Pancreas (tissue), 10 donors: ENCODE measurements at places on chromosomes 1 and 21. TPM values are rescaled to one million over a fixed set of nuclear protein-coding genes. Genes with fewer than 3 reads are reported as not detected.

Gene FCGR2B
- 1.1 TPM for polyA plus RNA-seq

Gene OR2T33
- polyA plus RNA-seq = not detected

Gene COL24A1
- 0.02 TPM for polyA plus RNA-seq

DNA sequence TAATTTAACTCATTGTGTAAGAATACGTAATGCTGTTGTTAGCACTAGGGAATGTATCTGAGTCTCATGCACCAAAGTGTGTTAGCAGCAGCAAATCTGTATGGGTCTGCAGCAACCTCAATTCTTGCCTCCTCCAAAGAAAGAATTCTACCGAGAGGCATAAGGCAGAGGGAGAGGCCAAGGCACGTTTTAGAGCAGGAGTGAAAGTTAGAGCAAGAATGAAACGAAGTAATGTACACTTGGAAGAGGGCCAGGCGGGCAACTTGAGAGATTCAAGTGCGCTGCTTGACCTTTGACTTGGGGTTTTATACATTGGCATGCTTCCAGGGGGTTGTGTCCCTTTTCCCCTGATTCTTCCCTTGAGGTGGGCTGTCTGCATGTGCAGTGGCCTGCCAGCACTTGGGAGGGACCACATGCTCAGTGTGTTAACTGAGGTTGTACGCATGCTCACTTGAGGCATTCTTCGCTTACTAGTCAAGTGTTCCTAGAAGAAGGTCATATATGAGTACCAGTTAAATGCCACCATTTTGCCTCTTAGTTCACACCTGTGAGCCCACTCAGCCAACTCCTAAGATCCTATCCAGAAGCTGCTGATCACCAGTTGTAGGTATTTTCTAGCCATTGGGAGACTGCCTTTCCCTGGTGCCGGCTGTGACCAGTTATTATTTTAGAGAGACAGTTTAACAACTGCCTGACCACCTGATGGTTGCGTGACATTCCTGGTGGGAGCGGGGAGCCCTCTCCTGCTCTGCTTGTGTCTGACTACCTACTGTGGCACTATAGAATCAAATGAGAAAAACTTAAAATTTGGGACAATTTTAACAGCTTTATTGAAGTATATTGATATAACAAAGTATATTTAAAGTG lies 2.7 kb upstream of the CNN3 start:
- H3K27ac ChIP-seq = no peak overlapping the region
- no peaks in the 10 kb centered on the region for H3K4me1 ChIP-seq
- no peaks in the 10 kb centered on the region for H3K27me3 ChIP-seq
- DNase-seq = no peak

DNA sequence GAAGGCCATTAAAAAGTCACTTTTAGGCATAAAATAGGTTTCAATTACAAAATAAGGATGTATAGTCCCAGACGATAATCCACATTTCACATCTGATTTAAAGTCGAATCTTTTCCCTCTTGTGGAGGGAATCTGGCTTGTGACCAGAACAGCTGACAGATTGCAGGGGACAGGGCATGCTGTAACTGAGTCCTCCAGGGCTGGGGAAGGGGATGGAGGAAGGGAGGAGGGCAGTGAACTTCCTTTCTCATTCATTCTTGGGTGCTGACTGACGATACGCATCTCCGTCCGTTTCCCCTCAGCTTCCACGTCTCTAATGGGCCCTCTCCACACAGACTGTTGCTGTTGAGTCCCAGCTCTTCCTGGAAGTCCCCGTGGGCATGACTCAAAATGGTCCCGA lies 108.1 kb upstream of the CSF3R start:
- DNase-seq = no peak
- H3K4me3 ChIP-seq = no peak overlapping the region
- no peaks in the 10 kb centered on the region for H3K36me3 ChIP-seq
- no peaks in the 10 kb centered on the region for H3K4me1 ChIP-seq

DNA sequence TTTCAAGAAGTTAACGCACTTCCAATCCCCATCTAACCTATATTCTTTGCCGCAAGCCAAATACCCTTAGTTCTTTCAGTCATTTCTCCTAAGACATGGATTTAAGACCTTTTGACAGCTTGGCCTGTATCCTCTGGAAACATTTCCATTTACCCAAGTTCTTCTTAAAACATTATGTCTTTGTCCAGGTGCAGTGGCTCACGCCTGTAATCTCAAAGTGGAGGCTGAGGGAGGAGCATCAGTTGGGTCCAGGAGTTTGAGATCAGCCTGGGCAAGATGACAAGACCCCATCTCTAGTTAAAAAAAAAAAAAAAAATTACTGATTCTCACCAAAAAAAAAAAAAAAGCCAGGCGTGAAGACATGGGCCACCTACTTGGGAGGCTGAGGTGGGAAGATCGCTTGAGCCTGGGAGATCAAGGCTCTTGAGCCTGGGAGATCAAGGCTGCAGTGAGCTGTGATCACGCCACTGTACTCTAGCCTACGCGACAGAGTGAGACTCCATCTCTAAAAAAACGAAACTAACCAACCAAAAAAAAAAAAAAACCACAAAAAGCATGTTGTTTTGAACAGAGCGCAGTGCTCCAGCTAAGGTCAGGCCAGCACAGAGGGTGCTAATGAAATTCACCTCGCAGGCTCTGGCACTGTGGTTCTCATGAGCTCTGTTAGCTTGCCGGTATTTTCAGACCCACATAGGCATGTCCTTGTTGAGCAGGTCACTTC lies 36.0 kb downstream of the NUAK2 start:
- no peak for DNase-seq
- H3K27me3 ChIP-seq = no peaks in the 10 kb centered on the region
- no peaks in the 10 kb centered on the region for H3K4me1 ChIP-seq
- H3K4me3 ChIP-seq = no peak overlapping the region

DNA sequence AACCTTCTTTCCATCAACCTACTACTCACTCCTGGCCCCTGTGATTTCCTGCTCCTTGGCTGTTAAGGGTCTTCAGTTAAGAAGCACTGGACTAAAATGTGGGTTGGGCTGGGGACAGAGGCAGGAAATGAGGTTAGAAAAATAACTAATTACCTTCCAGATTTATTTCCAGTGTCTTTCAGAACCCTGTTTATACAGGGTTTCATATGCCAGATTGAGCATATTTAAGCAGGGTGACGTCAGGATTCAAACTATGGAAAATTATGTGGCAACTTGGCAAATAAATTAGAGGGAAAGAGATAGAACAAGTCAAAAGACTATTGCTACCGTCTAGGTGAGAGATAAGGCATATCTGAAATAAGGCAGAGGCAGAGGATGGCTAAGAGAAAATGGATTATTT lies 11.7 kb upstream of the MCOLN3 start:
- H3K36me3 ChIP-seq = no peaks in the 10 kb centered on the region
- H3K4me3 ChIP-seq = no peak overlapping the region
- no peak for DNase-seq
- H3K27me3 ChIP-seq = no peaks in the 10 kb centered on the region
- no peaks in the 10 kb centered on the region for H3K4me1 ChIP-seq

- H3K27me3 ChIP-seq = no peaks in the 10 kb centered on the region
- H3K27ac ChIP-seq = no peak overlapping the region
- no peaks in the 10 kb centered on the region for H3K36me3 ChIP-seq
- no peak for DNase-seq
These were observed 104.0 kb downstream of the PAX7 start for GRCh38 chr1:18734461-18735223.

- no peak overlapping the region for H3K4me3 ChIP-seq
- no peak for DNase-seq
- peaks cover under 1% of the 10 kb centered on the region for H3K4me1 ChIP-seq
- H3K27me3 ChIP-seq = no peaks in the 10 kb centered on the region
These were observed 7.3 kb downstream of the PLEKHO1 start for GRCh38 chr1:150156868-150157603.

GRCh38 chr1:59266180-59266926 lies 30.5 kb upstream of the FGGY start:
- H3K27me3 ChIP-seq = no peaks in the 10 kb centered on the region
- no peak overlapping the region for H3K4me3 ChIP-seq
- no peak overlapping the region for H3K27ac ChIP-seq
- no peak for DNase-seq
- H3K36me3 ChIP-seq = no peaks in the 10 kb centered on the region

DNA sequence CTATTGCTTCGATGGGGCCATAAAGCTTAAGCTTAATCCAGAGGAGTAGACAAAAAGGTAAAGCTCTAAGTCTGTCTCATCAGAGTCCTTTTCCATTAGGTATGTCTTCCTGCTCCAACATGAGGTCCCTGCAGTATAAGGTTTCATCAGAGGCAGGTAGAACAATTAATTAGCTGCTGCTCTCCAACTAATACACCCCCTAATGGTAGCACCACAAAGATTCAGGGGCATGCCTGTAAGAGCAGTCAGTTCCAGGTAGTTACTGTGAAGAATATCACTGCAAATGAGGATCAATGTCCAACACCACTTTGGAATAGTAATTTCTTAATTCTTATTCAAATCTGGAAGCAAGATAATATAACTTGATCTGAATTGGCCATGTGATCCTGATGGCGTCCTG lies 160.3 kb upstream of the ESRRG start:
- H3K4me3 ChIP-seq = no peak overlapping the region
- DNase-seq = no peak
- no peaks in the 10 kb centered on the region for H3K36me3 ChIP-seq
- H3K27ac ChIP-seq = no peak overlapping the region
- no peaks in the 10 kb centered on the region for H3K27me3 ChIP-seq
